ENCODE measurements at places on chromosomes 11 and 22.
A peak's percentile ranks its signal among the peaks of the same experiment; 100 is the strongest.

DNA sequence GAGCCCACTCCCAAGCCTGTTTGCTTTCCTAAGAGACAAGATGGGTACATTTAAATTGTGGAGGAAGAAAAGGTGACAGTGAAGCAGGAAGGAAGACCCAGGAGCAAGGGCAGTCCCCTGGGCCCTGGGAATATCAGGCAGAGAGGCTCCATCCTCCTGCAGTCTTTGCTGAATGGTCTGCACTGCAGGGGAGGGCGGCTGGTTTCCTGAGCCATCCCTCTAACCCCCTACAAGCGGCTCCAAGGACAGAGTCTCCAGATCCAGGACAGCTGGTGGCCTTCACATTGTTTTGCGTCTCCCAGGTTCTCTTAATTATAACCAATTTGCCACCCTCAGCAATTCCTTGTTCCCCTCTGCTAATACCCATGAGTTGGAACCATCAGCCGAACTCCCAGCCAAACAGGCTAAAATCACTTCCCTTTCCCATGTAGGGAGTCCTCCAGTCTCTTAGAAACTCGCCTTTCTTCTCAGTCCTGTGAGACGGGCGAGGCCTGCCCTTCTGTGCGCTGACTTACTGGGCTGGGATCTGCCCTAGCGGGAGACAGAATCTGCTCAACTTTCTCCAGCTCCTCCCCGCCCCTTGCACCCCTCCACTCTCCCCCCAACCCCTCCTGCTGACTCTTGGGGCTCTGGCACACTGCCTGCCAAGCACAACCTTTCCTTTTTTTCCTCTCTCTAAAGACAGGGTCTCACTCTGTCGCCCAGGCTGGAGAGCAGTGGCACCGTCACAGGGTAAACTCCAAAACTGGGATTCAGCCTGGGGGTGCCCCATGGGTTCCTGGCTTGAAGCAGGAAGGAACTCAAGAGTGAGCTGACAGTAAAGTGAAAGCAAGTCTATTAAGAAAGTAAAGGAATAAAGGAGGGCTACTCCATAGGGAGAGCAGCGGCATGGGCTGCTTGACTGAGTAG is 53.4 kb upstream of the EMID1 start:
- DNase-seq = peak; percentile 54

- no peak for DNase-seq
Measured at GRCh38 chr11:123707206-123707605, 34.3 kb downstream of the ZNF202 start.

DNA sequence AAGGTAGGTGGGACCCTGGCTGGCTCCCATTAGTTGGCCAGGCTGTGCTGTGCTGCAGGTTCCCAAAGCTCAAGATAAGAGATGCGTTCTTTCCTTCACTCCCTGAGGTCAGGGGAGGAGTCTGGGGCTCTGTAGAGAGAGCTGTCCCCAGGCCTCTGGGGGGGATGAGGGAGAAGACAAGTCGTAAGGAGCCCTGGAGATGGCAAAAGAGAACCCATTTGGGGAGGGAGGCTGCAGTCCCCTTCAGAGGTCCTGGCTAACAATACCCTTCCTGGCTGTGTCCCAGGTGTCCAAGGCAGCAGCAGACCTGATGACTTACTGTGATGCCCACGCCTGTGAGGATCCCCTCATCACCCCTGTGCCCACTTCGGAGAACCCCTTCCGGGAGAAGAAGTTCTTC is 916 bp downstream of the GNG3 start:
- DNase-seq = no peak

GRCh38 chr11:7967826-7968225 is 2.6 kb upstream of the NLRP10 start:
- no peak for DNase-seq

DNA sequence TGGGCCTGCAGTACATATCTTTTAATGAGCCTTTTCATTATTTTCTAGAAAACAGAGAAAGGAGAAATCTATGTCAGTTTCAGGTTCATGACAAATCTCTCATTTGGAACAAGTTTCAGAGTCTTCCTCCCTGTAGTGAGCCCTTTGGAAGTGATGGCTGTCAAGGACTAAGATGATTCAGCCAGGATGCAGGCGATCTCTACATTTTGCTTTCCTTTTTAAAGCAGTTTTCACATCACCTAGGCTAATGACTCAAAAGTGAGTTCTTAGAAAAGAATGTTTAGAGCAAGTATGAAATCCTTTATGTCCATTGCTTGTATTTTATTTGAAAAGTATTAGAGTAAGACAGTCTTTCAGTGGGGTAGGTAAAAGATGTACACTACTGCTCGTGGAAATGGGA is 130.1 kb downstream of the TRPC6 start:
- DNase-seq = no peak

DNA sequence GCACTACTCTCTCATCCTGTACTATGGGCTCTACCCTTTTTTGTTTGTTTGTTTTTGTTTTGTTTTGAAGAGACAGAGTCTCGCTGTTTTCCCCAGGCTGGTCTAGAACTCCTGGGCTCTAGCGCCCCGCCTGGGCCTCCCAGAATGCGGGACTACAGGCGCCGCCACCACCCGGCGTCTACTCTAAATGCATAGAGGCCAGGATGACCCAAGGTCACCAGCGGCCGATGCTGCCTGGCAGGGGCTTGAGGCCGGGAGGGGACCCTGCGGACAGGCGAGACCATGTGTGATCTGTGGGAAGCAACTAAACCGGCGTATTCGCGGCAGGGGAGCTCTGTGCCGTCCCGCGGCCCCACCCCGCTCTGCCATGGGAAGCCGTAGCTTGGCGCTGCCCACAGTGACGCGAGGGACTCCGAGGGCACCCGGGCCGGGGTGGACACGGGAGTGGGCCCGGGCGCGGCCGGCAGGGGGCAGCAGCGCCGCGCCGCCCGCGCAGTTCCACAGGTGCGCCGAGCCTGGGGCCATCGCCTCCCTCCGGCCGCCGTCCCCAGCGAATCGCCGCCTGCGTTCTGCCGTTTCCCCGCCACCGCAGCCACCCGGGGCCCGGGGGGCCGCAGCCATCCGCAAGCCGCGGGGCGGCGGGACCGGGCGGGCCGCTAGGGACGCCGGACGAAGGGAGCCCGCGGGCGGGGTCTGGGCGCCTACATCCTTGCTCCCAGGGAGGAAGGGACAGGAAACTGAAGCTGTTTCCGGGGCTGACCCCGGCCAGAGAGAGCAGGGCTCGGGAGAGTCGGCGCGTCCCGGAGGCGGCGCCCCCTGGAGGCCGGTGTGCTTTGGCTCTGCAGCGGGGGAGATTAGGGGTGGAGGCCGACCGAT is 12.3 kb upstream of the HDHD5 start:
- DNase-seq = peak; percentile 90

DNA sequence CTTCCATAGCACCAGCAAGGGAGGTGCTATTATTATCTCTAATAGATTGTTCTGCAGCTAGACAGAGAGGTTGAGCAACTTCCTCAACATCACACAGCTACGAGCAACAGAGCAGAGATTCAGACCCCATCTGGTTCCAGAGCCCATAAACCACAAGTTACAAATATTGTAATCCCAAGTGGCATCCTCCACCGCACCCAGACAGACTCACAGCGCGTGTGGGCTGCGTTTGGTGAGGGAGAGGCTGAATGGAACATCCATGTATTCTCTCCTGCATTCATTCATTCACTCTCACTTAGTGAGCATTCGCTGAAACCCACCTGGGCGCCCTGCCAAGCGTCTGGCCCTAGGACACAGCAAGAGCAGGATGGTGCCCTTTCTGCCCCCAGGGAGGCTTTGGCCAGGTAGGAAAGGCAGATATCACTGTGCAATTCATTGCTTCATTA is 33.5 kb downstream of the LIF start:
- DNase-seq = no peak

DNA sequence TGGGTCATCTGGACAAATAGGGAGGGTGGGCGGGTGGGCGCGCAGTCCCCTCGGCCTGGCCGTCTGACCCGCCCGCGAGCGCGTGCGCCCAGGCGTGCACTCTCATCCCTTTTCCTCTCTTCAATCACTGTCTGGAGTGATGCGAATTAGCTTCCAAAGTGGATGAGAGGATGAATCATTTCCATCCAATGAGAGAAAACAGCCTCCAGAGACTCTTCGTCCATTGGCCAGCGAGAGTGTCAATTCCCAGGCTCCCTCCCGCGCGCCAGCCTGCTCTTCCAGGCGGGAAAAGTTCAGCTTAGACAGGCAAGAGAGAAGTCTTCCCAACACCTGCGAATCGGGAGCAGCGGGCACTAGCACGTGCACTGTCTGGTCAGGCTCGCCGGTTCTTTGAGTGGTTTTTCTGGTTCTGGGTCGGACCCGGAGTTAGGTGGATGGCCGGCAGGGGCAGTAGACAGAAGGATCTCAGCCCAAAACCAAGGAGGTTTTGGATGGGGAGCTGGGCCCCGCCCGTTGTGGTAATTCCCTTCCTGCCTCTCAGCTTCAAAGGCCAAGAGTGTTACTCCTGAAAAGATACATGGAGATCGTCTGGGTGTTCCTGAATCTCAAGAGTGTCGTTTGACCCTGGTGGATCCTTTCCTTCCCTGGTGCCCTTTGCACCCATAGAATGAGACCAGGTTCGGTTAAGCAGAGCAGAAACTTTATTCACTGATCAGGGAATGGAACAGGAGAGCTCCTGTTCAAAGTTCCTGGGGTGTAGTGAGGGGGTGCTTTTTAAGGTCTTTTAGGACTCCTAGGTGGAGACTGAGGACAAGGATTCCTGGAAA is 33.4 kb upstream of the GLYATL1 start:
- DNase-seq = peak; percentile 85

- peak; percentile 66 for DNase-seq
Measured at GRCh38 chr22:37186228-37186996, 1.6 kb downstream of the C1QTNF6 start.

DNA sequence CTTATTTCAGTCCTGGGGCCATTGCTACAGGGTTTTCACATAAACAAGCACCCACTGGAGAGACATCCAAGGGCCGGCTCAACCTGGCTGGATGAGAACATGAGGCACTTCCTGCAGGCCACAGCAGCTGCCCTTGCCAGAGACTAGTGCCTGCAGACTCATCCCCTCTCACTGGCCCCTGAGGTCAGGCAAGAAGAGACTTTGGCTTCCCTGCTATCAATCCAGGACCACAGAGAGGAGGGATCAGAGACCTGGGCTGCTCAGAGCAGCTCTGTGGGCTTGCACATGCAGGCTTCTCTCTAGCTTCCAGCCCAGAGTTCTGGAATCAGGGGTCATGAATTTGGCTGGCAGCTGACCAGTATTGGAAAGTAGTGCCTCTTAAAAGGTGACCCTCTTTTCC is 79.5 kb downstream of the CABIN1 start:
- no peak for DNase-seq

DNA sequence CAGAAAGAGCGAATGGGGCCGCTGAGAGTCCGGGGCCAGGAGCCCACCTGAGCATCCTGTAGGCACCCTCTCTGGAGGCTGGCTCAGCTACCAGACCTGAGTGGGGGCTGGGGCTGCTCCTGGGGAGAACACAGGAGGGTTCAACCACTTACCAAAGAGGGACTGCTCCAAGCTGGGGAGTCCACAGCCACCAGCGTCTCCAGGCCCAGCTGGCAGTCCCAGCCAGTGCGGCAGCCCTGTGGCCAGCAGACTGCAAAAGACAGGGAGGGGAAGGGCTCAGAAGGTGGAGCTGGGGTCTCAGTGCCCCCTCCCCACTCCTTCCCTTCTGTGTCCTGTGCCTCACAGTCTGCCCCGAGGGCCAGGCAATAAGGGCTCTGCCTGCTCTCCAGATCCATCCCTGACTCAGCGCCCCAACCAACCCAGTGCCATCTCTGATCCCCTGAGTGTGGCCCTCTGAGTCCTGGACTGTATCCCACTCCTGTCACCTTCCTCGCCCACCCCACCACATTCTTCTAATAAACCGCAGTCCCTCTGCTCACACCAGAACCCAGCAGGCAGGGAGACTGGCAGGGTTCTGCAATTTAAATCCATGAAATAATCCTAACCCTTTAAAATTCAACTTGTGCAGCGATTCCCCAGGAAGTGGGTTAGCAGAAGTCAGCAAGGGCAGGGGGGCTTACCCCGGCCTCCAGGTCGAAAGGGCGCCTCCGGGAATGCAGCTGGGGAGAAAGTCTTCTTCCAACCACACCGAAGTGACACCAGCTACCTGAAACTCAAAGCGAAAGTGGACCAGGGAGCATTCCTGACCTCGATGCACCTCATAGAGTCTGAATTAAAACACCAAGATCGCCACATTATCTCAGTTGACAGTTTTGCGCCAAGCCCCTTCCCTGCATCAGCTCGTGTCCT is 13.3 kb downstream of the CHST1 start:
- no peak for DNase-seq

DNA sequence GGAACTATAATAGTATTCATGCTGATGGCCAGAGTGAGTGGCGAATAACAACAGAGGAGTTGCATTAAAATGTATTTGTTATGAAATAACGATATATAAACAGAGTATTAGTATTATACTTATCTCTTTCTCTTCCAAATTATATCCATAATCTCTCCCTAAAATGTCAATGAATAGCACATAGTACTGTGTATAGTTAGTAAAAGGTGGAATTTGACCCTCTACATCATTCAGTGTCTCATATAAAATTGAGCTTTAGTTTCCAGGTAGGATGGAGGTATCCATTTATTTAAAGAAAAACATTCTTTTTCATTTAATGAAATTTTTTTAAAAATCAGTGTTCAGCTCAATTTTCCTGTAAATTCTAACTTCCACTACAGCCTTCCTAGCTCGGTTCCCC is 34.4 kb upstream of the TECTA start:
- DNase-seq = no peak

GRCh38 chr11:118295199-118295598 is 9.3 kb upstream of the CD3E start:
- DNase-seq = no peak

DNA sequence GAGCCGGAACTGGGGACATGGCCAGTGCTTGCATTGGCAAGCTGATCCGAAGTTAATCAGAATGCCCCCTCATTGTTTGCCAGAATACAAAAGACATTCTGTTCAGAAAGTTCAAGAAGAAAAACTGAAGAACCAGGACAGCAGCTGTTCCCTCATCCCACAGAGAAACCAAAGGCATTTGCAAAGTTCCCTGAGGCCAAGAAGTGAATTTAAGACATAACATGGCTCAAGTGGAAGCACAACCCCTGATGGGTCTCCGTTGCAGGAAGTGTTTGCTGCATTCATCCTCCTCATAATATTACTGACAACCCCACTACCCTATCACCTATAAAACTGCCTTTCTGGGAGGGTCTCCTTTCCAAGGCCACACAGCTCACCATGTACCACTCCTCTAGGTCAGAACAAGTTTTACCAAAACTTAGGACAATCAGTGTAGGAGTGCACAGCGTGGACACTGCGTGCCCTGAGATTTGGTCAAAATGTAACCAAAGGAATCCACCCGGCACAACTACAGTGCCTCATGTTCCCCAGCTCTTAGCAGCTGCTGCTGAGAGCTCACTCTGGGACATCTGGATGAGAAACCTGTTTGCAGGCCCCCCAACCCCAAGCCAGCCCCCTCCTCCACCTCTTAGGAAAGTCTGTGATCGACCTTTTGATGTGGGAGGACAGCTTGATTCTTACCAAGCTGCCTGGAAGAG is 101.6 kb upstream of the AKIP1 start:
- no peak for DNase-seq

All from pons (tissue), 1 donor.